ENCODE measurements at places on chromosomes 5 and 9.

GRCh38 chr5:109994135-109994534 lies 304.4 kb downstream of the MAN2A1 start:
- DNase-seq: no peak

DNA sequence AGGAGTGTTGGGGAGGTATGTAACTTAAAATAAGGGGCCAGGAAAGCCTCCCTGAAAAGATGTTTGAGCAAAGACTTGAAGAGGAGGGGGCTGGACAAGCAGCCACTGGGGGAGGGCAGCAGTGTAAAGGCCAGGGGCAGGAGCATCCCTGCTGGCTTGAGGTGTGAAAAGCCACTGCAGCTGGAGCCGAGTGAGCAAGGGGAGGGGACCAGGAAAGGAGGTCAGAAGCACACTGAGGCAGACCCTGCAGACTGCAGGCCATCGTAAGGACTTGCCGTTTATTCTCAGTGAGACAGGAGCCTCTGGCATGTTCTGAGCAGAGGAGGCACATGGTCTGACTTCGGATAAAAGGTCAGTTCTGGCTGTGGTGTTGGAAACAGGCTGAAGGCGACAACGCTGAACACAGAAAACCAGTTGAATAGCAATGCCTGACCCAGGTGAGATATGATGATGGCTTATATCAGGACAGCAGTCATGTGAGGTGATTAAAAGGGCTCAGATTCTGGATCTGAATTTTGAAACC lies 10.2 kb upstream of the ERGIC1 start:
- no peak for DNase-seq

DNA sequence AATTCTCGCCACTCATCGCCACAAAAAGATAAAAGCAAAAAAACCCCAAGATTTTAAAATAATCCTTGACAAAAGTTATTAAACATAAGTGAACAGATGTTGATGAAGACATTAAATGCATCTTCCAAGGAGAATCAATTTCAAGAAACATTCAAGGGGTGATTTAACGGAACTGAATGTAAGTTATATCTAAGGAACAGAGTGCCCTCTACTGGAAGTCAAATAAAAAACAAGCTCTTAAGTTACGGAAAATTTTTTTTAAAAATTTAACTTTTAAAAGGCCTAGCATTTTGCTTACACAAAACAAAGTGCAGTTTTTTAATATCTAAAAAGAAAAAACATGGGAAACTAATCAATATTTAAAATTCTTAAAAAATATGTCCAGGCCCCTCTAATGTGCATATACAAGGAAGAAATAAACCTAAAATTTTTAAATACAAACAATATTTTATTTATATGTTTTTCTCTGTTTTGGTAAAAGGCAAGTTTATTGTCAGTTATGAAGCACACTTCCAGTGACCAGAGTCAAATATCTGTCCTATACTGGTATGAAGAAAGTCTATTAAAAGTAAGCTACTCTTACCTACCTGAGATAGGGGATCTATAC lies 28.0 kb downstream of the TEX10 start:
- no peak for DNase-seq

- DNase-seq: no peak
Measured at GRCh38 chr9:131334629-131335367, 45.3 kb downstream of the PLPP7 start.

DNA sequence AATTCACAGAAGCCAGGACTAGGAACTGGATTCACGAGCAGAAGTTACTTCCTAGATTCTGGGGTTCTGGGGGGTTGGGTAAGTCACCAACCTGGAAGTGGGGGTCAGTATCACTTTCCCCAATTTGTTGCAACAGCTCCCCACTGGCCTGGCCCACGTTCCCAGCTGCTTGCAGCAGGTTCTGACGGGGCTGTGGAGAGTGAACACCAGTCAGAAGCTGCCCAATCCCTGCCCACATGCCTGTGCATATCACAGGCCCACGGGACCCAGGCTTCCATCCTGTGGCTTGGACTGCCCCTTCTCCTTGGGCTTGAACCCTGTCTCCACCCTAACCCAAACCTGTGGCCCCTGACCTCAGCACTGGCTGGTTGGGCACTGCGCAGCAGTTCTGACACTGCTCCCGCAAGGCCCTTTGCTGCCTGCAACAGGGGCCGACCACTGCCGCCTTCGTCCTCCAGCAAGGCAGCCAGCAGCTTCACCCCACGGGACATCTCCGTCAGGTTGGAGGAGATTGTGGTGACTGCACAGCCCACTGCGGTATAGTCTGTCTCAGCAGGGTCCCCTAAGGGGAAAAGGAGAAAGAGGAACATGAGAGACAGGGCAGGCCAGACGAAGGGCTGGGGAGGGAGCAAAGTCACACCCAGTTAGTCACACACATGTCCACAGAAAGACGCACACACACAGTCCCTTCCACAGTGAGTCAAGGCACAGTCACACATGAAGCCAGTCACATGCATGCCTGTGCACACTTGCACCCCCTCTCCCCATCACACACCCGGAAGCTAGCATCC lies 13.1 kb downstream of the TLN1 start:
- DNase-seq: no peak

DNA sequence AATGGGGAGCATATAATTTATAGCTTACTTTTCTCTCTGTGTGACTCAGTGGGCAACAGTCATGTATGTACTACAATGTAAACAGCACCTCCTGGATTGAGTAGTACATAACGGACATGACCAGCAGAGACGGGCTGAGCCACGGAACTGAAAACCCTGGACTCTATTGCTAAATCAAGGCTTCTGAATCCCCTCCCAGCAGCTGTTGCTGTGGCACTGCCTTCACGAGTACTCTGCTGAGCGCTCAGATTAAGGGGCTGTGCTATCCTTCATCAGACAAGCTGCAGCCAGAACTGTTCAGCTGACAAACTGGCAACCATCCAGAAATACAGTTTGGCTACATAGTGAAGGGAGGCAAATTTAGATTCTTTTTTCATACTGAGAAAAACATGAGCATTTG lies 131.3 kb upstream of the CCDC180 start:
- no peak for DNase-seq

GRCh38 chr5:178732281-178732680 lies 1.8 kb upstream of the ZNF354A start:
- DNase-seq: no peak

DNA sequence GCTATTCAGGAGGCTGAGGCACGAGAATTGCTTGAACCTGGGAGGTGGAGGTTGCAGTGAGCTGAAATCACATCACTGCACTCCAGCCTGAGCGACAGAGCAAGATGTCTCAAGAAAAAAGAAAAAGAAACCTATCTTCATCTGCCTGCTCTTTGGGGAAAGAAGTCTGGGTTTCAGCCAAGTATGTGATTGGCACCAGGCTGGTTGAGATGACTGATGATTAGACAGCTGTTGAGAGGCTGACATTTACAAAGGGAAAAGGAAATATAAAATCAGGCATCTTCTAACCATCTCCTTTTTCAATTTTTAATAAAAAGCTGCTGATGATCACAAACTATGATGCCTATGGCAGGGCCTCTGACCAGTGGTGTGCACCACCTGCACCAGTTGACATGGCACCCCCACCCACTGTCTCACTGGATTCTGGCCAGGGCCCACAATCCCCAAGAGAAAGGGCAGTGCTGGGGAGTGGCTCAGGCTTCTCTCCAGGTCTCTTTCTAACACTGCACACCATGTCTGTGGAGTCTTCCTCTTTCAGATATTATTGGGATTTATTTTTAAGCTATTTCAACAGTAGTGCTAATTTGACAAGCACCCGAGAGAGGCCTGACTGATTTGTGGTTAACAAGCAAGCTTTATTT lies 17.2 kb upstream of the C5orf15 start:
- DNase-seq: no peak

- DNase-seq: no peak
Measured at GRCh38 chr5:117945258-117945657, 1043.1 kb downstream of the DTWD2 start.

DNA sequence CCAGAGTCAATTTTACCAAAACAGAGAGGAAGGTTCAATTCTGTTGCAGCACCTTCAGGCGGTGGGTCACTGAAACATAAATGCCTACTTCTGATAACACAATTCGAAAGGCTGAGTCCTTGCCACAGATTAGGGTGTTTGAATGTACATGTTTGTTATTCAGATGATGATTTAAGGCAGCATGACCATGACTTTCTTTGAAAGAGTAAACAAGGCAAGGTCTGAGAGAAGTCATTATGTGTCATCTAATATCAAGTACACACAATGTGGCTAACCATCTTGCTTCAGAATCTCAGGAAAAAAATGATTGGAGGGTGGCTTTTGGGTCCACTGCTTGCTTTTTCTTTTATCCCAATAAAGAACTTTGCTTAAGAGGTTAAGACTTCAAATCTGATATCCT lies 457.5 kb downstream of the TAF11L14 start:
- no peak for DNase-seq

DNA sequence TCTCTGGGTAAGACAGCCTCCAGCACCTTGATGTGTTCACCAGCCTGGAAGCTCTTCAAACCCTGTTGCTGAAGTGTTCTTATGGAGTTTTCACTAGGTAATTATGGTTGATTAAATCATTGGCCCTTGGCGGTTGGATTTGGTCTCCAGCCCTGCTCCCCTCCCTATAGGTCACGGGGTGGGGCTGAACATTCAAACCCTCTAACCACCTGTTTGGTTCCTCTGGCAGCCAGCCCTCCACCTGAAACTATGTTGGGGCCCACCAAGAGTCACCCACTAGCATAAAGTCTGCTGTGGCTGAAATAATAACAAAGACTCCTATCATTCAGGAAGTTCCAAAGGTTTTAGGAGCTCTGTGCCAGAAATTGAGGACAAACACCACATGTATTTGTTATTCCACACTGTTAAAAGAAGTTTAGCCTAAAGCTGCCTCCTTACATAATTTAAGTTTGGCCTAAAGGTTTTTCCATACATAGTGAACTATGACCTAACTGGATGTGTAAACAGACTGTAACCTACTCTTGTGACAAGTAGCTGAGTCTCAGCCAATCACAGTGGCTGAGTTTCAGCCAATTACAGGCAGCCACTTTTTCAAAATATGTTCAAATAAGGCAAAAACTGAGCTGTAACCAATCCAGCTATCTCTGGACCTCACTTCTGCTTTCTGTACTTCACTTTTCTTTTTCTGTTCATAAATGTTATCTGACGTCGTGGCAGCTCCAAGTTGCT lies 34.8 kb downstream of the TMEM252 start:
- DNase-seq: no peak

- DNase-seq: no peak
Measured at GRCh38 chr9:77023726-77024125, 4.3 kb downstream of the FOXB2 start.

DNA sequence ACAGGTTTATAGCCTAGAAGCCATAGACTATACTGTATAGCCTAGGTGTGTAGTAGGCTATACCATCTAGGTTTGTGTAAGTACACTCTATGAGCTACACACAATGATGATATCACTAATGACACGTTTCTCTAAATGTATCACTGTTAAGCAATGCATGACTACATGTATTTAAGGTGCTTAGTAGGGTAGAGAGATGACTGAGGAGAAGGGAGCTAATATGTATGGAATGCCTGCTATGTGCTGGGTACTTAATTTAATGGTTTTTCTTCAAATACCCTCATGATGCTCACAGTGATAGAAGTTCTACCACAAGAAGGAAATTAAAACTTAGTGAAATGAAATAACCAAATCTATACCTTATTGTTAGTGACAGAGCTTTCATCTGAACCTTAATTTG lies 1785.5 kb downstream of the EFNA5 start:
- no peak for DNase-seq

DNA sequence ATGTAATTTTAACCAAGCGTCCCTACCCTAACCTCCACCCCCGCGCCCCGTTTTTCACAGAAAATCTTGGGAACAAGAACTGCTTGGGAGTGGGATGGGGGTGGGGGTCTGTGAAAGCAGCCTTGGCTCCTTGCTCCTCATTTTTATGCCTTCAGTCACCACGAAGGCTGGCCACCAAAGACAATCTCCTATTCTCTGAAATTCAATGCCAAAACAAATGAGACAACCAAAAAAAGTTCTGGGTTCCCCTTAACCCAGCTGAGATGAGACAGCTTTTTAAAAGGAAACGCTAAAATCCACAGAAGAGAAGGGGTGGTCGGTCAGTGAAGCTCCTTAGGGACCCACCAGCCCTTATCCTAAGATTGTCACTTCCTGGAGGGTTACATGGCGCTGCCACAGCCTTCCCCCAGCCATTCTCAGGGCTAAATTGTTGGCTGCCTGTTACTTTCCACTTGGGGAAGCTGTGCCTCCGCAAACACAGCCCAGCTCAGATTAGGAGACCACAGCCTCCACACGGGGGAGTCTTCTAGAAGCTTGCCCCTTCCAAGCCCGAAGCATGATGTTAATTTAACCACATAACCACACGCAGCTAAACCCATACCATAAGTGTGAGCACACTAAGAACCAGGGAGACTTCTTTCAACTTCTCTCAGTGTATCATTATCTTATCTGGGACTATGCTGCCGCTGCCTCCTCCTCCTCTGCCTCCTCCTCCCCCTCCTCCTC lies 136.3 kb downstream of the FOXD1 start:
- no peak for DNase-seq

GRCh38 chr5:89842531-89842930 lies 567.0 kb downstream of the CETN3 start:
- no peak for DNase-seq

DNA sequence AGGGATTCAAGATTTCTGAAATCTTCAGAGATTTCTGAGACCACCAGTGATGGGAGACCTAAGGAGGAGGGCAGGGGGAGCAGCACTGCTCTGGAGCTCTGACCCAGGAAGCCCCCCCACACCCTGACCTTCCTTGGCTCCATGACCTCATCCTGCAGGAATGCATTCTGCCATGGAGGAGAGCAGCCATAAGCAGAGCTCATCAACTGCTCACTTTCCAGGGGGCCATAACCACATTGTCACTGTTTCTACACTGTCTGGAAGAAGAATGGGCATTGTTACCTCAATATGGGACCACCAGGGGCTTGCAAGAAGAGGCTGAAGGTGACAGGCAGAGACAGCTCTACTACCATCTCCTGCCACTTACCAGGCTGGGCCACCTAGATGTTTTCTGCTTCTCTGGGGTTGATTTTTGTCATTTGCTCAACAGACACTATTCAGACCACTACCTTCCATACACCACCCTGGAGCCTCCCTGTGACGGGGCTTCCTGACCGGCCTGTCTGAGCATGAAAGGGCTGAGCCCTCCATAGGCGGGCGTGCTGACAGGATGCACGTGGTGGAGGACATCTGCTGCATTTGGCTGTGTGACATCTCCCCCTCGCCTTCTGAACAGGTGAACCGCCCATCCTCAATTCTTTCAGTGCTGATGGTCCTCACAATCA lies 2.3 kb upstream of the TSC1 start:
- no peak for DNase-seq

- DNase-seq: no peak
Measured at GRCh38 chr5:32358611-32359010, 45.9 kb upstream of the MTMR12 start.

GRCh38 chr9:90996154-90997065 lies 194.8 kb downstream of the SYK start:
- DNase-seq: no peak

- no peak for DNase-seq
Measured at GRCh38 chr9:84266087-84266561, 74.4 kb downstream of the SLC28A3 start.
